ENCODE measurements at places on chromosomes 7 and 10.
A peak's percentile ranks its signal among the peaks of the same experiment; 100 is the strongest.

GRCh38 chr7:22680482-22680911 is 46.5 kb upstream of the IL6 start:
- no peak for DNase-seq

- DNase-seq: no peak
These were observed 1.3 kb downstream of the ABI1 start for GRCh38 chr10:26859241-26860101.

DNA sequence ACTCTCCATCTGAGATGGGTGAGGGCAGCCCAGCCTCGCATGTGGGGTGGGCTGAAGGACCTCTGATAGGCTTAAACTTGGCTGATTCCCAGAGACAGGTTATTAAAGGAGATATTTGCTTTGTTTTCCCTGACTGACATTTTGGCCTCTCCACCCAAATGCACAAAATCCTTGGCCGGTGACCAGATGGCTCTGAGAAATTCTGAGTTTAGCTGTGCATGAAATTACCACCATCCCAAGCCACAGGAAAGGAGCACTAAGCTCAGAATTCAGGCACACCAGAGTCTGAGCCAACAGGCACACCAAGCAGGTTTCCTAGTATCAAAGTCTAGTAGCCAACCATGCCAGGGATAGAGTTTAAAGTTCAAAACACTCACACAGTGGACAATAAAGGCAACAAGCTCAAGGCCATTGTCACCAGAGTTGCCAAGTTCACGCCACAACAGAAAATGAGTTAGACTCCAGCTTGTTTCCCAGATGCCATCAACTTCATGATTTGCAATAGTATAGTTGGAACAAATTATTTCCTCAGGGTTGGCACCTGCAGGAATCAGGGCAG is 387.6 kb downstream of the KCNMA1 start:
- DNase-seq: no peak

DNA sequence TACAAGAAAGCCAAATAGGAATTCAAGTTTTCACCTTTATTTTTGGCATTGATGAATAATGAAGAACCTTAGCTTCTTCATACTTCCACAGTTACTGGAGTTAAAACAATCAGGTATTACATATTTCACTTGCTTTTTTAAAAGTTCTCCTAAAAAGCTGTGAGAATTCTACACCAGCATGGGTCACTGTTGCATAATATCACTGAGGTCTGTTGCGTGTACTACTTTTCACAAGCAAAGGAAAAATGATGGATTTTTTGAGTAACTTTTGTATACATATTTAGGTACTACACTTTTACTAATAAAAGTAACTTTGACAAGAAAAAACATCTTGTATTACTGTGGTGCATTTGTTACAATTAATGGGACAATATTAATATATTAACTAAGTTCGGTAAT is 15.2 kb downstream of the FAM24B start:
- no peak for DNase-seq

DNA sequence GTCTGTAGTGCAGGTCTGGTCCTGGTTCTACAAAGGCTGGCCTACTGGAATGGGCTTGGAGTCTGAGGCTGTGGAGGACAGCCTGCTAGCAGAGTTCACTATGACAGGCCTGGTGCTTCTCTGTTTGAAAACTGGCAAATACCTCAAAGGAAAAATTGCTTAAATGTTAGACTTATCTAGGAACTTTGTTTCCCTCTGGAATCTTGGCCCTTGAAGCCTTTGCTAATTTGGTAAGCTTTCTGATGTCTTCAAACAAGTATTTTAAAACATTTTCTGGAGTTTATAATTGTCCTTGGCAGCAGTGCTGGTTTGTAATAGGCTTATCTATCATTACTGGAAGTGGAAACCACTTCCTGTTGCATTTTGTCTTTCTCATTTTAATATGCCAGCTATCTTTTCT is 139.7 kb downstream of the TMEM26 start:
- DNase-seq: no peak

- DNase-seq: no peak
These were observed 83.7 kb downstream of the PRLHR start for GRCh38 chr10:118511711-118512110.

- no peak for DNase-seq
These were observed 174.4 kb downstream of the CREB5 start for GRCh38 chr7:28586736-28587135.

GRCh38 chr10:48742891-48743860 is 58.5 kb downstream of the WDFY4 start:
- DNase-seq: no peak

DNA sequence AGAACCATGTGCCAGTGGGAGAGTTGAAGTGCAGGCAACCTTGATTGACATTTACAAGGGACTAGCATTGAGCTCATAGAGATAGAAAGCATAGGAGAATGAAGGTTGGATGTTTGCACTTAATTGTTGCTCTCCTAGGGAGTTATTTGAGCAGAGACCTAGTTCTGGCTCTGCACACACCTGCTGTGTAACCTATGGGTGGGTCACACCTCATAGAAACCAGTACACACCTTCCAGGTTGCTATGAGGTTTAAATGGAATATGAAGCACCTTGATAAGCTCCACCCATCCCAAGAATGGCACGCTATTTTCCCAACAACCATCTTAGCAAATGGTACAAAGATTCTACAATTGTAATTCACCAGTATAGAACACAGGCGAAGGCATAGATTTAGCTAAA is 86.2 kb upstream of the AOAH start:
- no peak for DNase-seq

DNA sequence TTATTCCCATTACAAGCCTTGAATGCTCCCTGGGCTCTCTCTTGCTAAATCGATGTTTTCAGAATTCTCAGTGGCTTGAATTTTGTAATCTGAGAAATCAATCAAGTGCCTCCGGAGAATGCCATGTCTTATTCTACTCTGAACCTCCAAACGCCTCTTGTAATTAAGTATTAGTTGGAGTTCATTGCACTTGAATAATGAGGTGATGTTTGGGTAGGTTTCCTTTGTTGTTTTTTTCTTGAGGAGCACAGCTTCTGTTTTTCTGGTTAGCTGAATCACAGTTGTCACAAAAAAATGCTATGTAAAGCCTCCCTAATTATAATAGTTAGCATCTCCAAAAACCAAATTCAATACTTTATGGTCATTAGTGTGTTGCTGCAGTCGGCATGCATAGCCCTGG is 100.3 kb downstream of the PLPP4 start:
- DNase-seq: no peak

GRCh38 chr7:129144834-129145668 is 544 bp downstream of the TSPAN33 start:
- no peak for DNase-seq

DNA sequence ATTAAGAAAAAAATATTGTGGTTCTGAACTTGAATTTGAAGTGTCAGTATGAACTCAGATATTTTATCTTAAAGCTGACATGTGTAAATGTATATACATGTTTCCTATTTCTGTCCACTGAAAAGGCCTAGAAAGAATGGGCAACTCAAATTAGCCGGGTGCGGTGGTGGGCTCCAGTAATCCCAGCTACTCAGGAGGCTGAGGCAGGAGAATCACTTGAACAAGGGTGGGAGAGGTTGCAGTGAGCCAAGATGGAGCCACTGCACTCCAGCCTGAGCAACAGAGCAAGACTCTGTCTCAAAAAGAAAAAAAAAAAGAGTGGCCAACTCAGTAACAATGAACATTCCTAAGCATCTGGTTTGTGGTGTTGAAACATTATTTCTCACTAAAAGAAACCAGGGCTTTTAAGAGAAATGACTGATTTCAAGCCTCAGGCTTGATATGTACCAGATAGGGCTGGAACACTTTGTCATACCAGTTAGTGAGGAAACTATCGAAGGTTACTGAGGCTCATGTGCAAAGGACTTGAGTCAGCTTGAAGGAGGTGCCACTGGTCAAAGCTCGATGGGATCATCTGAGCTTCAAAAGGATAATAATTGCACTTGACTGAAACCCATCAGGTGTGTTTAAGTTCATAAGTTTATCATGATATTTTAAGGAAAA is 40.5 kb downstream of the AOAH start:
- DNase-seq: no peak

DNA sequence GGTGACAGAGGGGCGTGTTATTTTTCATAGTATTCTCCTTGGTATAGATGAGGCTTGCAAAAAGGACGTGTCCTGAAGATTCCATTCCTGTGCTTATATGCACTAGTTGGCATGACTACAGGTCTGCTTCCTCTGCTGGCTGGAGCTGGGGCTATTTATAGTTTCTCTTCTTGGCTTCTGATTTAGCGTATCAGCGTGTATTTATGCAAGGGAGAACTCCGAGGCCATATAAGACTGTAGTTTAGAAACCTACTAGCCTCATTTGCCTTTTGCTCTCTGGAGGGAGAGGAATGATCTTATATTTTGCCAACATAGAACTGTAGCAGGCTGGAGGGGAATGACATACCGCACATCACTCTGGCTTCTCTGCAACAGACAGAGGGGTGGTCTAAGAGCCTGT is 39.7 kb downstream of the CACNB2 start:
- peak; percentile 76 for DNase-seq

- DNase-seq: no peak
These were observed 324.0 kb downstream of the LHFPL3 start for GRCh38 chr7:104652434-104652833.

DNA sequence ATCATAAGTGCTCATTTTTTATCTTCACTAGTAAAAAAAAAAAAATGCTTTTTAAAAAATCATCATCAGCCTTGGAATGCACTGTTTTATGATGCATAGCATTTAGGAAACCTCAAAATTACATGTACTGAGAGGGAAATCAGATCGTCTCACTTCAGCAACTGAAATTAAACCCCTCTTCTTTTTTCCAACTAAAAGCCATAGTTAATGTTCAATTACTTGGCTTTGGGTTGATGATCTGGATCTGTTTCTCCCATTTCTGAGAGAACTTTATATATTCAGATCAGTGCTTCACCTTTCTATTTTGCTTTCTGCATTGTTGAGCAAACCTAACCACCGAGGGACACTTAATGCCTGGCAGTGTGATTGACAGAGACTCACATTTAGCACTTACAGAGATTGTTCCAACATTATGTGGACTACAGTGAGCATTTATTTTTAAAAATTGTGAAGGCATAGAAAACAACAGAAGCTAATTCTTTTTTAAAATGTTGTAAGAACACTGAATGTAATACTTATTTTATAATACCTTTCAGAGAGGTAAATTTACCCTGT is 678.4 kb downstream of the PHTF2 start:
- no peak for DNase-seq

DNA sequence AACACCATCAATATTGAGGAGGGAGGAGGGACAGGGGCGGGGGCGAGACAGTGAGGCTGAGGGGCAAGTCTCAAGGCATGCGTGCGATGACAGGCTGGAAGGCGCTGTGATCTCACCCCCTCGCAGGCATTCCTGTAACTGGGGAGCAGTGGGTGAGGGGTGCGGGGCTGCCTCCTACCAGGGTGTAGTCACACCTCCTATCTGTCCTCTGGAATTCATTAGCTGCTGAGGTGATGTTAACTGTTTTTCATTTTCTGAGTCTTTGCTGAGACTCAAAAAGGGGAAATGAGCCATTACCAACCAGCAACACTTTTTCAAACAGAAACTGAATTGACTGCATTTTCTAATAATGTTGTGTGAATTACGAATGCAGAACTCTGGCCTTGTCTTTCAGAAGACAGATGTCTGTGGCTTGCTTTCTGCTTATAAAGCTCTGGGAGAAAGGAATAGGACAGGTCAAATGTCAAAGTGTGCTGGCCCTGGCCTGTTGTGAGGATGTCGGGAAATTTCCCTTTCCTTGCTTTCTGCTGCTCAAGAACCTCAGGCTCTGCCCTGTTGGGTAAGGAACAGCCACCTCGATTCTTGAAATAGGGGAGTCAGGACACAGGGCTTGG is 23.7 kb upstream of the CDH23 start:
- no peak for DNase-seq

- peak; percentile 46 for DNase-seq
These were observed 666 bp upstream of the MAP3K8 start for GRCh38 chr10:30433306-30433729.

DNA sequence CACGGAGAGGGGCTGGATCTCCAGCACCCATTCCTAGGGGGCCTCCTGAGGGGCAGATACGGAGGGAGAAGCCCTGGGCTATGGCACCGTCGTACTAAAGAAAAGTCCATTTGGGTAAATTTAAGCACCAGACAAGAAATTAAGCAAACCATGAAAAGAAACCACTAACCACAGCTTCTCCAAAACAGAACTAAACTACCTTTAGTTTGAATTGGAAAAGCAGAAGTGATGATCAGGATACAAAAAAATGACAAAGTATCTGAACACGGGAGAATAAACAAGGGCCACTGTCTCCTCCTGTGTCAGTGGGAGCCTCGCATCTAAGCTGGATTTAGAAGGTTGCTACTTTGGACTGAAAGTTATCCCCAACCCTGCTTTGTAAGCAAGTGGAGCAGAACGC is 69.1 kb downstream of the DIP2C start:
- DNase-seq: no peak

GRCh38 chr7:116087984-116088383 is 57.4 kb upstream of the TFEC start:
- DNase-seq: no peak

DNA sequence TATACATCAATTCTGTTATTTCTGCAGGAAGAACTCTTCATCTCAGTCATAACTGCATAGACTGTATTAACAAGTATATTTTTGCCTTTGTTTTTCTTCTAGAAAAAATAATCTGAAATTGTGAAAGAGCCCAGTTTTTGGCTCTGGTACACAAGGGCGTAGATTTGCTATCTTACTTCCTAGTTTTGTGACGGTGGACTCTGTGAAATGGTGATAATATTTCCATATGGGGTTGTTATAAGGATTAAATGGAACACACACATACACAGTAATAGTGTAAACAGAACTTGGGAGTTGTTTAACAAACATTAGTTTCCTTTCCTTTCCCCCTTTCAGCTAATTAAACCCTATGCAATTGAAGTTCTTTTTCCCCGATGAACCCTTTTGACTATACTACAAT is 108.7 kb downstream of the MKLN1 start:
- DNase-seq: no peak

GRCh38 chr7:37945336-37945735 is 24.9 kb downstream of the EPDR1 start:
- peak; percentile 33 for DNase-seq

DNA sequence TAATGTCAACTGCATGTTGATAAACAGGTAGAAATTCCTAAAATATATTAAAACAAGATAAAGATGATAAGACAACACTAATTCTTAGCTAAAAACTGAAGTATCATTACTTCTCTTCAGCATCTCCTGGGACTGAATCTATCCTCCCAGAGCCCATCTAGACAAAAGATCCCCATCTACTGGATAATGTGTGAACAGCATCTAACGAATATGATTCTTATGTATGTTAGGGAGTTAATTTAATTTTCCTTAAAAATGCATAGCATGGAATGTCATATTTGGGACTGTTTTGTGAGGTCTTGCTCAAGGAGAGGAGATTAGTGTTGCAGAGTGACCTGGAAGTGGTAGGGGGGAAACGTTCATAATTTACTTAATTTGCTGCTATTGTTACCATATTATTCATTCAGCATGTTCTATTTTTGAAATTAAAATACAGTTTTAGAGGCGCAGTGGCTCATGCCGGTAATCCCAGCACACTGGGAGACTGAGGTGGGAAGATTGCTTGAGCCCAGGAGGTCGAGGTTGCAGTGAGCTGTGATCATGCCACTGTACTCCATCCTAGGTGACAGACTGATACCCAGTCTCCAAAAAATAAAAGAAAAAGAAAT is 305.1 kb upstream of the CSTF2T start:
- peak; percentile 24 for DNase-seq

- no peak for DNase-seq
These were observed 131.3 kb upstream of the ZEB1 start for GRCh38 chr10:31187607-31188210.

All from fibroblast of the conjunctiva (primary cell).